ENCODE measurements at places on chromosomes 7 and 10.
A peak's percentile ranks its signal among the peaks of the same experiment; 100 is the strongest.

DNA sequence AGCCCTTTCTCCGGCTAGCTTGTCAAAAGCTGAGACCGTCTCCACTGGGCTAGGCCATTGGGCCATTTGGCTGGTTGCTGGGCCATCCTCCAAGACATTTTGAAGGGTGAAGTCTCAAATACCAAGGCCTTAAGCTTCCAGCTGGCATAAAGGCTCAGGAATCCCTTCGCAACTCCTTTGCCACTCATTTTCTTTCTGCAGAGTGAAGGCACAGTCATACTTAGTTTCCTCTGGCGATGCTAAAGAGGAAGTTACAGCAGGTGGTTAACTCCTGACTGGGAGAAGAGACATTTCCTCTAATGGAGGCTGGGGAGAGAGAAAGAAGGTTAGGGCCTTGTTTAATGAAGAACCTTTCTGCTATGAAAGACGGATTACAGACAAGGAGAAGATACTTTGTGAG is 4.8 kb upstream of the REPIN1 start:
- no peaks in the 10 kb centered on the region for H3K27me3 ChIP-seq
- no peak overlapping the region for H3K27ac ChIP-seq
- no peaks in the 10 kb centered on the region for H3K36me3 ChIP-seq
- DNase-seq = no peak
- H3K4me1 ChIP-seq = no peaks in the 10 kb centered on the region

- DNase-seq = no peak
- no peak overlapping the region for H3K27ac ChIP-seq
- H3K27me3 ChIP-seq = no peaks in the 10 kb centered on the region
- no peaks in the 10 kb centered on the region for H3K36me3 ChIP-seq
- H3K4me1 ChIP-seq = no peaks in the 10 kb centered on the region
- no peak overlapping the region for H3K4me3 ChIP-seq
Measured at GRCh38 chr7:72058579-72058978, 353.6 kb downstream of the CALN1 start.

- no peaks in the 10 kb centered on the region for H3K4me1 ChIP-seq
- no peaks in the 10 kb centered on the region for H3K36me3 ChIP-seq
- H3K27me3 ChIP-seq = no peaks in the 10 kb centered on the region
- DNase-seq = no peak
- no peak overlapping the region for H3K27ac ChIP-seq
Measured at GRCh38 chr7:106225856-106226255, 58.9 kb downstream of the NAMPT start.

GRCh38 chr7:100693312-100694097 is 545 bp downstream of the GIGYF1 start:
- peak overlapping the region; percentile 89 for H3K27ac ChIP-seq
- H3K36me3 ChIP-seq = peaks cover 1% of the 10 kb centered on the region
- no peaks in the 10 kb centered on the region for H3K27me3 ChIP-seq
- peak overlapping the region; percentile 71 for H3K4me3 ChIP-seq
- DNase-seq = no peak
- peaks cover 41% of the 10 kb centered on the region for H3K4me1 ChIP-seq

GRCh38 chr7:23759671-23760391 is 49.8 kb downstream of the STK31 start:
- H3K36me3 ChIP-seq = no peaks in the 10 kb centered on the region
- no peak overlapping the region for H3K4me3 ChIP-seq

DNA sequence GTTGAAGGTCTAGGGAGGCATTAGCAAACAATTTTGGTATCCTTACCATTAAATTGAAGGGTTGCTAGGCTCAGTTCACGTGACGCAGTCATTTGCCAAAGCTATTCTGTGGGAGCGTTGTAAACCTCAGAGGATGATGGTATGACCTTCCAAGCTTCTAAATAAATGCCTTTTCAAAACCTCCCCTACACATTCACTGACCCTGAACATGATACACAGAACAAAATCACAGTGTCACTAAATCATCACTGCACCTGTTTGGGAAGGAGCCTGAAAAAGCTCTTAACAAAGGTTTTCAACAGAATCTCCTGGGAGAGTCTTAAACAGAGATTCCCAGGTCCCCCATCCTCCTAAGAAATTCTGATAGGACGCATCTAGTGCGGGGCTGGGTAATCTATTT is 13.2 kb upstream of the CCDC172 start:
- no peak overlapping the region for H3K4me3 ChIP-seq
- no peaks in the 10 kb centered on the region for H3K4me1 ChIP-seq
- H3K27ac ChIP-seq = no peak overlapping the region
- H3K36me3 ChIP-seq = no peaks in the 10 kb centered on the region
- no peak for DNase-seq

DNA sequence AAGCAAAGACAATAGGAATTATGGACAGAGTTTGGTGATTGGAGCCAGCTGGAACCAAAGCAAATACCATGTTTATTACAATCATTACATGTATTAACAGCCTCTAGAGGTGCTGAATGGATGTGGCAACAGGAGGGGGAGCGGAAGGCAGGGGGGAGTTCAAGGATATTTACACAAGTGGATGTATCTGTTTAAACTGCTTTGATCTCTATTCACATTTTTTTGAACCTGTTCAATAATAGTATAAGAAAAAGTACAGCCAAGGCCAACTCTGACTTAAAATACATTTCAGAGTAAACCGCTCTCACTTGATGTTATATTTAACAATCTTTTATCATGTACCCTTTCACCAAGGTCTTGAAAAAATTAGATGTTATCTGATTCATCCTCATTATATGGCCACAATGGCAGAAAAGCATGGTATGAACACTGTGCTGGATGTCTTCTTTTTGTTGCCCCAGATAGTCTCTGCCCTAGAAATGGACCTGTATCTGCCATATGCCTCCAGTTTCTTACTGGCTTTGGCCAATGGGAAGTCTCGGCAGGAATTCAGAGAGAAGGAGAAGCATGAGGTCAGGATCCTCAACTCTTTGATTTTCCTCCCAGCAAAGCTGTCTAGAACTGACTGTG is 88.2 kb upstream of the FAM133B start:
- no peak for DNase-seq
- no peaks in the 10 kb centered on the region for H3K36me3 ChIP-seq
- no peak overlapping the region for H3K27ac ChIP-seq
- peaks cover 7% of the 10 kb centered on the region for H3K4me1 ChIP-seq
- no peak overlapping the region for H3K4me3 ChIP-seq

GRCh38 chr10:6247041-6247712 is 44.4 kb downstream of the PFKFB3 start:
- H3K27me3 ChIP-seq = no peaks in the 10 kb centered on the region
- H3K27ac ChIP-seq = peak overlapping the region; percentile 22
- H3K36me3 ChIP-seq = no peaks in the 10 kb centered on the region
- H3K4me1 ChIP-seq = peaks cover 42% of the 10 kb centered on the region
- no peak overlapping the region for H3K4me3 ChIP-seq
- DNase-seq = no peak

- no peaks in the 10 kb centered on the region for H3K27me3 ChIP-seq
- H3K4me3 ChIP-seq = no peak overlapping the region
- H3K36me3 ChIP-seq = no peaks in the 10 kb centered on the region
- no peak overlapping the region for H3K27ac ChIP-seq
- no peak for DNase-seq
Measured at GRCh38 chr10:113518816-113519591, 33.8 kb upstream of the HABP2 start.

GRCh38 chr10:98694883-98695282 is 248.1 kb upstream of the HPS1 start:
- H3K4me3 ChIP-seq = no peak overlapping the region
- H3K4me1 ChIP-seq = no peaks in the 10 kb centered on the region
- H3K27ac ChIP-seq = no peak overlapping the region

DNA sequence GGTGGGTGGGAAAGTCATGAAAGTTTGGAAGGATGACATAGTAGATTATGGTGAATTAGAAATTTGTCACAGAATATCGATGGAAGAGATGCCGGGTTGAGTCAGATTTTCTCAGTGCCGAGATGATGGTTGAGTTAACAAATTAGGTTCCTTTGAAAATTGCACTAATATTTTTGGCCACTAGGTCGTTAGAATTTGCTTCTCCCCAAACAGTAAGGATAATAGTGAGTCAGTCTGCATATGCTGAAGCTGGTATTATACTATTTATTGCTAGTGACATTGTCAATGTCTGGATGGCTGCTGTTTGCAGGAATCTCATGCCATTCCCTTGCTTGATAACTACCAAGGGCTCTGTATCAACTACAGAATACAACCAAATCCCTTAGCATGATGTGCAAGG is 37.7 kb upstream of the MINDY3 start:
- H3K36me3 ChIP-seq = no peaks in the 10 kb centered on the region
- H3K4me3 ChIP-seq = no peak overlapping the region
- H3K27me3 ChIP-seq = peaks cover 35% of the 10 kb centered on the region
- no peaks in the 10 kb centered on the region for H3K4me1 ChIP-seq
- DNase-seq = no peak
- no peak overlapping the region for H3K27ac ChIP-seq

DNA sequence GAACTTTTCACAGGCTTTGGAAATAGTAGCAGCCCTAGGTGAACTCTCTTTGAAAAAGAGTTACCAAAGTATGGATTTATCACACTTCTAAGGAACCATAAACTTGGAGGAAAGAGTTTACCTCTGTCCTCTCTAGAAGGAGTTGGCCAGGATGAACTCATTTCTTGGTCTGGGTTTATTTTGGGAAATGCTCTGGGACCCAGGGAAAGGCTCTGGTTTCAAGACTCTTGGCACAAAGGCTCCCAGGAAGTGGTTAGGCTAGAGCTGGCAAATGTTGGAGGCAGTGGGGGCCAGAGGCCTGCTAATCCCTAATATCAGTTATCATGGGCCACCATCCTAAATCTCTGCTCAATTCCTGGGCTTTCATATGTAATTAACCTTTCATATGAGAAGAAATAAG is 36.3 kb upstream of the CDK6 start:
- peaks cover 4% of the 10 kb centered on the region for H3K4me1 ChIP-seq
- DNase-seq = no peak
- no peak overlapping the region for H3K4me3 ChIP-seq
- H3K27me3 ChIP-seq = no peaks in the 10 kb centered on the region
- H3K36me3 ChIP-seq = no peaks in the 10 kb centered on the region

- H3K27me3 ChIP-seq = peaks cover 25% of the 10 kb centered on the region
- H3K36me3 ChIP-seq = no peaks in the 10 kb centered on the region
- H3K27ac ChIP-seq = no peak overlapping the region
Measured at GRCh38 chr10:23754179-23754578, 315.3 kb downstream of the OTUD1 start.

DNA sequence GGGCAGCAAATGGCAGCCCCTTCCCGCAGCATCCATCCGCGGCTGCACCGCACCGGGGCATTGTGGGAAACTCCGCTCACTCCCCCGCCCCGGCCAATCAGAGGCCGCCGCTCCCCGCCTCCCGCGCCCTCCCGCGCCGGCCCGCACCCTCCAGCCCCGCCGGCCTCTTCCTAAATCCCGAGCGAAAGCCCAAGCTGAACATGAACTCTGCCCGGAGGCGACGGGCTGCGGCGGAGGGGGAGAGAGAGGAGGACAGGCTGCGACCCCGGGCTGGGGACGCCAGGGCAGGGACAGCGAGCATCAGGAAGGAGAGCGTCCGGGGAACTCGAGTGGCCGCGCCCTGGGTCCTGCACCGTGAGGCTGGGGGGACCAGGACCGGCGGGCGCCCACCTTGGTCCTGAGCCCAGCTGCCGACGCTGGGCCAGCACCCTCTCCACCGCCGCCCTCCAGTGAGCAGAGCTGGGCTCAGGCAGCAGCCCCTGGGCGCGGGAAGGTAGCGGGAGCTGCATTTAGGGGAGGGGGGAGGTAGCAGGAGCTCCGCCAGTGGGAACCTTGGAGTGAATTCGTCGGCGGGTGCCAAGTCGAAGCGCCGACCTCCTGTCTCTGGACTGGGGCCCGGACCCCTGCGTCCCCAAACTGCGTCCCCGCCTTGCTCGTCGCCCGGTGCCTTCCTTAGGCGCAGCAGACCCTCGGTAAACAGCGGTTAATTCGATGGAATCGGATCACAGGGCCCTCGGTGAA is at the start of gene DGKI:
Gene DGKI (minus strand): TSS at position 148 of the 741 bp plus-strand sequence.
- H3K4me1 ChIP-seq = peaks cover 16% of the 10 kb centered on the region
- no peak for DNase-seq
- H3K27ac ChIP-seq = no peak within 1 kb of the TSS
- no peaks in the 10 kb centered on the region for H3K36me3 ChIP-seq
- H3K27me3 ChIP-seq = peaks cover 11% of the 10 kb centered on the region
